ENCODE measurements at places on chromosomes 5 and 9.

GRCh38 chr5:10474521-10475075 is 32.9 kb downstream of the ROPN1L start:
- no peak for DNase-seq

- no peak for DNase-seq
These were observed 58.5 kb downstream of the MAT2B start for GRCh38 chr5:163563880-163564279.

GRCh38 chr5:111948092-111948841 is 191.3 kb upstream of the NREP start:
- DNase-seq = no peak

GRCh38 chr5:65108786-65109743 is 340.3 kb downstream of the CWC27 start:
- no peak for DNase-seq

GRCh38 chr5:10624206-10624605 is 60.3 kb downstream of the ANKRD33B start:
- DNase-seq = no peak

- DNase-seq = no peak
These were observed 130.2 kb upstream of the DAP start for GRCh38 chr5:10891193-10891592.

- DNase-seq = no peak
These were observed 272.2 kb downstream of the FSTL4 start for GRCh38 chr5:133340002-133340755.

DNA sequence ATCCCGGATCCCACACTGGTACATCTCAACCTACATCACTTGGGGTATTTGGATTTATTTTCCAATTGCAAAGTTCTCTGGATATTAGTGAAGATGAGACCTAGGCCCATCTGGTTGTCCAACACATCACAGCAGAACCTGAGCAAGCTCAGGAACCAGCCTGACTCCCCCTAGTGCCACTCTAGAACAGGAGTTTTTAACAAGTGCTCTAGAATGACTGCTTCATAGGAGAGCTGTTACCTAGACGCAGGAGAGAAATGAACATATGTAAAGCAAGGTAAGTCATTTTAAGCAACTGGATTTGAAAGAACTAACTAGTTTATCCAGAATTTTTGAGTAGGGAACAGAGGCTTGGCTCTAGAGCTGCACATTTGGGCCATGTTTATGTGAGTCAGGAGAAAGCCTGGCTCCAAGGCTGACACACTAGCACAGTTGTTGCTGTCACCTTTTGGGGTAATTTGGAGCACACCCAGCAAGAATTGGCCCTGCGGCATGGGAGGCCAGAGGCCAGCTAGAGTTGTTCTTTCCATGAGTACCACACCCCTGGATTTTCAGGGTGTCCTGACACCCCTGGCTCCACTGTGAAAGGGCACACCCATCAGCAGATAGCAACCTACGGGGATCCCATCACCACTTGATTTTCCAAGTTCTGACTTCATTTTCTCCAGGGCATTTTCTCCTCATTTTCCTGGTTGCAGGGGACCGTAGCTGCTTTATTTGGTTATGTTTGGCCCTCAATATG is 110.9 kb upstream of the LPAR1 start:
- DNase-seq = no peak

DNA sequence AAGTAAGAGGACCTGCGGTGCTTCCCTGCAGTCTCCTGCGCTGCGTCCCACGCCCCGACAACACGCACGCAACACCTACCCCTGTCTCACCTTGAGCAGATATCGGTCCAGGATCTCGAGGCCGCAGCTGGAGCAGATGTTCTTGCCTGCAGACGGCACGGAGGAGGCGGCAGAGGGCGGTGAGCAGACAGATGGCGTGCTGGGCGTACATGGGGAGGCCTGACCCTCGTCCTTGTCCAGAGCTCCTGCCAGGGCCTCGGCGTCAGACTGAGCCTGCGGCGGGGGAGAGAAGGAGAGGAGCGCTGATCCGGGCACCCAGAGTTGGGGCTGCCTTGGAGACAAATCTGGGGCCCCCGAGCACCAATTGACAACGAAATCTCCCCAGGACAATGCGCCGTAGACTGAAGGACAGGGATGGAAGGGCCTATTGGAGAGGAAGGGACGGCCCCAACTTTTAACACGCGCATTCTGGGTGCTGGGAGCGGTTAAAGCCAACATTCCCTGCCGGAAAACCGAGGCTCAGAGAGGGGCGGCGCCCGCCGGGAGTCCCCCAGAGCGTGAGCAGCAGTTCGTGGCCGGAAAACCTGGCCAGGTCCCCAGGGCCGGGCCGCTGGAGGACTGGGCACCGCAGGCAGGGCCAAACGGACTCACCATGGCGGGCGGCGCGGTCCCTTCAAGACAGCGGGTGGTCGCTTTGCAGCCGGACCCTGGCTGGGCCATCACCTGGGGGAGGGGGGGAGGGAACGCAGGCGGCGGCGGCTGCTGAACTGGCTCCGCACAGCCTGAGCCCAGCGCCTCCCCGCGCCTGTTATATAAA is 1.8 kb downstream of the LHX6 start:
- DNase-seq = no peak

DNA sequence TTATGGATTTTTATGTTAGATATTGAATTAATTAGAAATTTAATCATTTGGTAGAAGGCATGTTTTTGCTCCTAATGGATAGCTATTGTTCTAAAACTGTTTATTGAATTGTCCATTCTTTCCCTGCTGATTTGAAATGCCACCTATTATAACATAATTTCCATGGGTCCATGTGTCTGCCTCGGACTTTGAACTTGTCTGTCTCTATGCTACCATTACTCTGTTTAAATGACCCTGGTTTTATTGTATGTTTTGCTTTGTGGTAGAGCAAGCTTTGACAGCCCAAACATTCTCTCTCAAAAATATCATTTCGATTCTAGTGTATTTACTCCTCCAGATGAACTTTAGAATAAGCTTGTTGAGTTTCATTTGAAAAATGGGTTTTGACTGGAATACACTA is 120.6 kb downstream of the ARHGEF28 start:
- no peak for DNase-seq

DNA sequence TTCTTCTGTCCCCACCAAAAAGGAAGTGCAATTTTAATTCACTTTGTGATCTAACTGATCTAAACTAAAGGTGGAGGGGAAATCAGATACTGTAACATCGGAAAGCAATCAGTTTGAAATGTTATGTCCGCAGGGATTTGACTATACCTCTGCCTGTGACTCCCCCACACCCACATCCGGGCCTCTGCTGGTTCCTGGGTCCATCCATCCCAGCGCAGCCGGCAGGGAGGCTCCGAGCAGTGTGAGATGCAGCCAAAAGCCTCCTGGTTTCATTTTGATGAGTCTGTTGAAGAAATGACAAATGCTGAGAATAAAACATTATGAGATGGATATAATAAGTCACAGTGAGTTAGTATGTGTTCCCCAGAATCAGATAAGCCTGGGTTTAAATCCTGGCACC is 8.6 kb downstream of the FSTL4 start:
- DNase-seq = no peak

DNA sequence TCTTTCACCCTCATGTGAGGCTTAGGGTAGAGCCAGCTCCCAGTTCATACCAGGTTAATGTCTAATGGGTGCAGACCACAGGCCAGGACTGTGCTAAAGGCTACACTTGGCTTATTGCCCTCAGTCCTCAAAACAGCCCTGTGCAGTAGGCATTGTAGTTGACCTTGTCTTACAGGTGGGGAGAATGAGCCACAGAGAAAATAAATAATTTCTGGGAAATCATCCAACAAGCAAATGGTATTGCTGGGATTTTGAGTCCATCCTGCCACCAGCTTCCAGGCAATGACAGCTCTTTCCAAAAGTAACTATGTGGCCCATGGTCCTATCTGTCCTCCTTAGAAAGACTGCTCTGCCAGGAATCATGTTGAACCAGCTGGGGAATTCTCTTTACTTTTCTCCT is 450.0 kb downstream of the GADD45G start:
- DNase-seq = no peak

DNA sequence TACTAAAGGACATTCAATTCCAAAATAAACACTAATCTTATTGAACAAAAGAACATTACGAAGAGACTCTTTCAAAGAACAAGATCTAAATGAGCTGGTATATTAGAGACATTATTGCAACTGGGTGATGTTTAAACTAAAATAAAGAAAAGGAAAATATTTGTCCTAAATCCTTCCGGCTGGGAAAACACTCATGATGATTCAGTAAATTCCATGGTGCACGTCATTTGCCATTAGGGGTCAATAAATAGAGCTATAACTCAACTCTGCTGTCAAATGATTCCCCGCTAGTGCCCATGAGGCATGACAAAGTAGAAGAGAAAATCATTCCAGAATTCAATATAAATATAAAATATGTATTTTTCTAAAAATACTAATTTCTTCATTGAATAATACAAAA is 565.5 kb upstream of the TUSC1 start:
- DNase-seq = no peak

DNA sequence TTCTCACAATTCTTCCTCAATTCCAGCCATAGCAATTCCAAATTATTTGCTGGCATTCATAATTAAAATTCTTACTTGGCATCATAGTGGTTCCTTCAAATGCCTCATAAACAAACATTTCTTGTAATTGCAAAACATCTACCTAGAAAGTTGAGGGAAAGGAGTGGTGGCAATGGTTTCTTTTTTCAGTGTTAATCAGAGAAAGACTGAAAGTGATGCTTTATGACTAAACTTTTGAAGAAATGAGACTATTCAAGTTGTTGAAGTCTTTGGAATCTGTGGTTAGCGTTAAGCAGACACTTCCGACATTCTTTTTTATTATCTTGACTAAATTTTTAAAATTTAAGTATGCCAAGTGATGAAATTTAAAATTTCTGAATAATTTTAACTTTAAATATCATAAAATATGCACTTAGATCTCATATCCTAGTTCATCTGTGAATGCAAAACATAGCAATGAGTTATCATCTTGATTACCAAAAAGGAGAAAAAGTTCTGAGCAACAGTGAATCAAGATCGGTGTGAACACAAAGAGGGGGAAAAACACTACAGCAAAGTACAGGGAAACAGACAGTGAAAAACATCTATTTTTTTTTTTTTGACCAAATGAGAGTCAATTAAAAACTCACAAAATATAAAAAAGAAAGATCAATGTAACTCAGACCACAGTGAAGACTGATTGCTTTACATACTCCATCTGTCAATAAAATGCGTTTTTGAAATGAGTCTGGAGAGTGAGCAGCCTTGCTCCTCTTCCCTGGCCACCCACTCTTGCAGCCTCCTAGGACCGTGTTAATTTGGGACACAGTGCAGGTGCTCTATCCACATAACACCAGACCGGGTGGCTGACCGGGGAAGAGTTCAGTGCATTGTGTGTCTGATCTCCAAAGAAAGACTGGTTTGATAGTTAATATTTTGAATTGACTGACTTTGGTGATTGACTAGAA is 20.6 kb upstream of the IL7R start:
- no peak for DNase-seq

GRCh38 chr5:72221541-72221940 is 98.5 kb downstream of the MRPS27 start:
- DNase-seq = no peak

- no peak for DNase-seq
These were observed 145.0 kb upstream of the DMAC1 start for GRCh38 chr9:7944572-7944971.

GRCh38 chr9:133284362-133284761 is 9.4 kb upstream of the ABO start:
- no peak for DNase-seq

- DNase-seq = no peak
These were observed 1.4 kb downstream of the ADAMTS2 start for GRCh38 chr5:179343719-179344430.

DNA sequence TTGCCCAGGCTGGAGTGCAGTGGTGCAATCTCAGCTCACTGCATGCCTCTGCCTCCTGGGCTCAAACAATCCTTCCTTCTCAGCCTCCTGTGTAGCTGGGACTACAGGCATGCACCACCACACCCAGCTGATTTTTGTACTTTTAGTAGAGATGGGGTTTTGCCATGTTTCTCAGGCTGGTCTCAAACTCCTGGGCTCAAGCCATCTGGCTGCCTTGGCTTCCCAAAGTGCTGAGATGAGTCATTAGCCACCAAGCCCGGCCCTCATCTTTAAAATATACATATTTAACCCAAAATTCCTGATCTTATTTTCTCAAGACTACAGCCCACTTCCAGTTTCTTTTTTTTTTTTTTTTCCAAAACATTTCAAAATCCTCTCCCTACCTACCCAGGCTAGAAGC is 31.7 kb upstream of the MINAR2 start:
- DNase-seq = no peak

DNA sequence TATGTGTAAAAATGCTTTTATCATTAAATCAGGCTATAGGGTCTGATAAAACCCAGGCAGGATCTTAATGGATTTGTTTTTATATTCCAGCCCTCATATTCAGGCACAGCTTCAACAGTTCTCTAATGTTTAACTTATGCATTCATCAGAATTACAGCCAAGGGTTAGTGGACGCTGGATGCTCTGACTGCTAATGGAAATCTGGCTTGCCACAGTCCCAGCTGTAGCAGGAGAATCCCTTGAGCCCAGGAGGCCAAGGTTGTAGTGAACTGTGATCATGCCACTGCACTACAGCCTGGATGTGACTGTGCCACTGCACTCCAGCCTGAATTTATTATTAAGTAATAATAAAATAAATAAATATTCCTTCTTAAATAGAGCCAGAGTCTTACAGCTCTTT is 98.0 kb downstream of the SLC25A46 start:
- DNase-seq = no peak

GRCh38 chr5:321726-322251 is 275 bp downstream of the AHRR start:
- no peak for DNase-seq

DNA sequence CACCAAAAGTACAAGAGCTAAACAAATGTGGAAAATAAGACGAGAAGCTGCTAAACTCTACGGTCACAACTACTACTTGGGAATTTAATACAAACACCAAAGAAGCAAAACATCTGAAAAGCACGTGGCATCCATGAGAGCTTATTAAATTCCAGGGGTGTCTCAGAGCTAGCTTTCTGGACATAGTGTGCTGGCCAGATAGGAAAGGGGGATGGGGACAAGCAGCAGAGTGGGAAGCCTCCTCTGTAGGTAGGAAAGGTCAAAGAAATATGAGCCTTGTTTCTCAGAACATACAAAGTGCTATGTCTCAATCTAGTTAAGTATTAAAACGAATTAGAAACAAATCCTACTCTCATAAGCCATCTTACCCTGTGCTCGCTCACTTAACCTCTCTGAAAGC is 51.3 kb upstream of the GOLPH3 start:
- DNase-seq = no peak

GRCh38 chr5:80414113-80414512 is 6.2 kb downstream of the ZFYVE16 start:
- DNase-seq = no peak

- no peak for DNase-seq
These were observed 443.4 kb upstream of the ST8SIA4 start for GRCh38 chr5:101346447-101346846.

GRCh38 chr9:112860451-112860850 is 30.2 kb downstream of the SLC46A2 start:
- no peak for DNase-seq

DNA sequence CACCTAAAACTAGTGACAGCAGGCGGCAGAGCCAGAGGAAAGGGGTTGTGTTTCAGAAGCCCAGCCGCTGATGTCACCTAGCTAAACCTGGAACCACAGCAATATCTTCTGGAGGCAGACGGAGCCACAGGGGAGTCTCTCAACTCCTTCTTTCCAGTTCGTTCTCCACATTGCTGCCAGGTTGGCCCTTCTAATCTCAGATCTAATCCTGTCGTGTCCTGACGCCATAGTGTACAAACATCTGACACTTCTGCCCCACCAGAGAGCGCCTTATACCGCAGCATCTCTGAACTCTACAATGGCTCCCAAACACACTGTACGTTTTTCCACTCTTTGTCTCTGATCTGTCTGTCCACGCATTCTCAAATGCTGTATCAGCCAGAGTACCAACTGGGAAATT is 240.0 kb downstream of the SMARCA2 start:
- DNase-seq = no peak

GRCh38 chr9:124345063-124345462 is 70.2 kb downstream of the PSMB7 start:
- DNase-seq = no peak
